ENCODE measurements at places on chromosomes 13 and 19.

DNA sequence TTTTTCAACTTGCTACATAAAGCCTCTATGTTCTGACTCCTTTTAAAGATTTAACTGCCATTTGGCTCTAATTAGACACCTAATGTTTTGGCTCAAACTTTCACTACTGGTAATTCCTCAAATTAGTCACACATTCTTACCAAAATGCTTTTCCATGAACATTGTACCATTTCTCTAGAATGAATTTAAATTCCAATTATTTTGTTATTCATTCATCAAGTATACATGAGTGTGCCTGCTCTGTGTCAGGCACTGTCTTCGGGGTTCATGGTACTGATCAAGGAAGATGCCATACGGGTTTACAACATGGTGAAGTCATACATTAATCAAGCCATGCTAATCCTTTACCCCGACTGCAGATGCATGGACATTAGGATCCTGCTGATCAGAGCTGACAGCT, 69.1 kb upstream of the POSTN start:
- DNase-seq = no peak

DNA sequence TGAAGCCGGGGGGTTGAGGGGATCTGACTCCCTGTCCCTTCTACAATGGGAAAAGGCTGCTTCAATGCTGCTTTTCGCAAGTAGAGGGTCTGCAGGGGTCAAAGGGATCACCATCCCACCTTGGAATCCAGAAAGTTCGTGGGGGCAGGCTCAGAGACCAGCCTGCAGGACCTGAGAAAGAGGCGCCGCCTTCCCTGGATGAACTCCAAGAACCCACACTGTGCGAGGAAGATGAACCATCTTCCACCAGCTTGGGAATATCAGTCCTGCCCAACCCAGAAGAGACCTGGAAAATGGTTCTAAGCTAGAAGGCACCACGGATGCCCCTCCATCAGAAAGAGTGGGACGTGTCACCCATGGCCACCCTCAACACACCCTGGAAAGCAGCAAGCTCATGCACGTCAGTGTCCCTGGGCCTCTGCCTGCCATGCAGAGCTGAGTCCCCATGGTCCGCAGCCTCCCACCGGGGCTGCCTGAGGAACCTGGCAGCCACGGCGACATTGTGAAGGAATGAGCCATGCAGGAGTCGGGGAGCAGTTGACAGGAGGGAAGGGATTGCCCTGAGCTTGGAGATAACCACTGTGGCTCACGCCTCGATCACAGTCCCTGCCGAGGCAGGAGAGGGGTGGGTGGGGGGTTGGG, 14.6 kb downstream of the RAB3D start:
- no peak for DNase-seq

- DNase-seq = no peak
These were observed 61.8 kb downstream of the MBNL2 start for GRCh38 chr13:97283888-97284287.

DNA sequence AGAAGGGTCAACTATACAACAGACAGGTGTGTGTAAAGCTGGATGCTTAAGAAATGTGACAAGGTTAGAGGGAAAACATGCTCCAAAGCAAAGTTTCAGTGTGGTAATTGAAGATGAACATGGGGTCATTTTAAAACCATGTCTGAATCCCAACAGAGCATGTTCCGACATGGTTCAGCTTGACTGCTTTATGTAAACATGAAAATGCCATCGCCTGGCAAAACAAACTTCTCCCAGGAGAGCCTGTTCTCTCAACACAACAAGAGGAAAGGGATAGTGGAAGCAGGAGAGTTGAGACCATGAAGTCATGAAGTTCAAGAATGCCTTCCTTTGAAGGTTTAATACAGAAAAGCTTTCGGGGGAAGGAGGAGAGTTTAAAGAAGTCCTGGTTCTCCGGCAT, 85.8 kb downstream of the EPSTI1 start:
- DNase-seq = no peak

DNA sequence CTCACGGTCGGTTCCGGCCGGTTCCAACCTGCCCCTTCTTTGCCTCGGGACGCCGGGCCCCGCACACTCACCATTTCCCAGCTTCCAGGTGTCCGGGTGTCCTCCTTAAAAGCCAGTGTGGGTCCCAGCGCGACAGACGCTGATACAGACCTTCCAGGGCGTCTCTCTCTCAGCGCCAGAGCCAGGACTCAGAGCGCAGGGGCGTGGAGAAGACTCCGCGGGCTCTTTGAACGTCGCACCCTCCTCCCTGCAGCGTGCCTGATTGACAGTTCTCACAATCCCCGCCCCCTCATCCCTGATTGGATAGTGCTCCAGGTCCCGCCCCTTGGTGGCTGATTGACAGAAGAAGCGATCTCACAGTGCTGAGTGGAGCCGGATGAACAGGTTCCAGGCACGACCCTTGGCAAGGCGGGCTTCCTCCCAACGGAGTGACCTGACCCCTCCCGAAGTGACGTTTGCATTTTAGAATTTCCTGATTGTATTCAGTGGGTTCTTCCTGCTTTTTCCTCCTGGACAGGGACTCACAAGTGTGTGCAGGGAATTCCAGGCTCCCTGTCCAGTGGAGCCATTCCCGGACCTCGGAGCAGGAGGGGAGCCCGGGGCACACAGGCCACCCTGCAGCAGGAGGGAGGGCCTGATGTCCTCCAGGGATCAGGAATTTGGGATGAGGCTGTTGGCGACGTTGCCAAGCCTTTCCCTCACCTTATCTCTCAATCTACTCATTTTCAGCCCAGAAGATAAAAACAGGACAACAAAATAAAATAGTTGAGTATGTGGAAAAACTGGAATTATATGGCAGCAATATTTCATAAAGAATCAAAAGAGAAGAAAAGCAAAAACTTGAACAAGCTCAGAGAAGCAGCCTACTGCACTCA, at the start of gene ZNF823:
TSS of gene ZNF823 (minus strand) at position 201 of the 875 bp plus-strand sequence. CDS start at position 74, 127 bp downstream.
- peak; percentile 98 for DNase-seq

DNA sequence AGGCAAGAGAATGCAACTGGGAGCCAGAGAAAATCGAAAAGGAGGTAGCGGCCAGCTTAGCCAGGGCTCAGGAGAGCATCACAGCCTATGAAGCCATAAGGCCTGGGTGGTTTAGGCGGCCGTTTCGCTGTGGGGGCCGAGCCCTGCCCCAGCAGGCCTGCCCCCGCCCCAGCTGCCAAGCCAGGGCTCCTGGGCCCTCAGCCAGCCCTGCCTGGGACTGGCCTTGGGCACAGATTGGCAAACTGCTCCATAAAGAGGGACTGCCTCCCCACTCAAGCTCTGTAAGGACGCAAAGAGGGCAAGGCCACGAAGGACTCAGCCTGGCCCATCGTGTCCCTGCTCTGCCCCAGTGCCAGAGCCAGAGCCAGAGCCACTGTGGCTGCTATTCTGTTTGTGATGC, 10.2 kb downstream of the ZNF653 start:
- no peak for DNase-seq

DNA sequence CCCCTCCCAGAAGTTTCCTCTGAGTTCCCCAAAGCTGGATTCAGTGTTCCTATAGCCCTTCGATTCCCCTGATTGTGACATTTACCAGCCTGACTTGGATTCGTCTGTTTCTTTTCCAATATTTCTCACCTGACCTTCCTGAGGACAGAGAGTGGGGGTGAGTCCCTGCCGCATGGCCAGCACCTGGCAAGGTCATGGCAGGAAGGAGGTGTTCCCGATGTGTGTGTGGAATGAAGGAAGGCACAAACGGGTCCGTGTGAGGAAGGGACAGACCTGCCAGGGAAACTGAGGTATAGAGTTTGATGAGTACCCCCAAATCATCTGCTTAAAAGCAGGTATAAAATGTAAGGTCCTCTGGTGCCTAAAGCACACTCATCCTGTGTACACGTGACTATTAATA, 3.3 kb downstream of the COL4A1 start:
- no peak for DNase-seq

- DNase-seq = no peak
These were observed 545 bp downstream of the NACC1 start for GRCh38 chr19:13118424-13119193.

GRCh38 chr19:53131727-53132126, 983 bp downstream of the ZNF415 start:
- no peak for DNase-seq

DNA sequence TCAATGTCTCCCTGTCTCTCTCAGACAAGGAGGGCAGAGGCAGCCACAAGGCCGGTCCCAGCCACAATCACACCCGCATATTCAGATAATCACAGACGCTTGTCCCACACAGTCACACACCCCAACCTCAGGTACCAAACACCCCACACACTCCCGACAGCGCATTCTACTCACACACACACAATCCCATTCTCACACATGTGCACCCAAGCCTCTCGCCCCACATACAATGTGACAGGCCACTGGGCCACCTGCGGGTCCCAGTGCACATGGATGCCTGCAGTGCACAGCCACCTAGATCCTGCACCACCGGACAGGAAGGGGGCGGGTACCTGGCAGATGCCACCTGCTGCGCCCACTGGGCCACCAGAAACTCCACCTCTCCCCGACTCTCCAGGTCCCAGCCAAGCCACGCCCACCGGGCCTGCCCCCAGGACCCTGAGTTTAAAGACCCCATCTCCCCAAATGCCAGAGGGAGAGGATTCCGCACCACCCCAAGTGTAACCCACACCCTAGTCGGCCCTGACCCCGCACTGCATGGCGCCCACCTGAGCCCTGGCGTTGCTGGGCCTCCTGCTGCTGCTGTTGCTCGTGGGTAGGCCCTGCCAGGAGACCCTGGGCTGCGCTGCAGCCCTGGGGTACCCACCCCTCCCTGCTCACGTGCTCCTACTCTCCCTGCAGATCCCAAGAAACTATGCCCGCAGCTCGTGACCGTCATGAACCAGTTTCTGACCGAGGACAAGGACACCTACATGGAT, 10.6 kb downstream of the SCGB2B2 start:
- DNase-seq = no peak

DNA sequence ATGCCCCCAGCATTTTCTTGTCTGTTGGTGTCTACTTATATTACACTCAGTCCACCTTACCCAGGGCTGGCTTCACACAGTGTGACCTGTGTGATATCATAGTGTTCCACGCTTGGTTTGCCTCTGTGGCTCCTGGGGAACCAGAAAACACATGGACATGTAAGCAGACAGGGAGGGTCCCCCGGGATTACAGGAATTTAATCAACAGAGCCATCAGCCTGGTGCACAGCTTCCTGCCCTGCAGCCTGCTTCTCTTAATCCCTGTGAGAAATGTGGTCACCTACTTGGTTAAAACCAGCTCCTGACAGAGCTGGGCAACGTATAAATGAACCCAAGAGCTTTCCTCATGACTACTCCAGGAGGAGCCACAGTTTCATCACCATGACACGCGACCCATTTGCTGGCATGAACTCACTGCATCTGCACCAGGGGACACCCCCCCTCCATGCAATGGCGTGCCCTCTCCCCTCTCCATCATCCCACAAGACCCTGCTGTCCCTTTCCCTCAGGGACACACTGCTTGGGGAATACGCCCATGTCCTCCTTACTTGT, 152.1 kb downstream of the UQCRFS1 start:
- DNase-seq = no peak

DNA sequence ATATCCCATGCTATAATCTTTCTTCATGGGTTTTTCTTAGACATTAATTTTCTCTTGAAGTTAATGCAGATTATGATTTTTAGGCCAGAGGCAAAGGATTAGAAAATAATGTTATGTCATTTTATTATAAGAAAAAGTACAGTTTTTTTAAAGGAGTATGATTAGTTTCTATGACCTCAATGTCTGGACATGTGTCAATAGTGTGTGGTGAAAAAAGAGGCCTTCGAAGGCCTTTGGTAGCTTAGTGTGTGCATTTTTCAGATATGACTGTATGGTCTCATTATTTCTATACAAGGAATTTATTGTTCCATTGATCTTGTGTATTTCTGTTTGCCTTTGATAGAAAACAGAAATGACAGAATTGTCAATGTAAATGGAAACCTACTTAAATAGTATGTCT, 195.6 kb downstream of the GPC5 start:
- DNase-seq = no peak

- no peak for DNase-seq
These were observed 1.5 kb upstream of the TUBB4A start for GRCh38 chr19:6503407-6504201.

GRCh38 chr13:111584101-111584672, 263.7 kb downstream of the TEX29 start:
- no peak for DNase-seq

GRCh38 chr19:2213799-2214198, 22.3 kb downstream of the PLEKHJ1 start:
- DNase-seq = no peak

DNA sequence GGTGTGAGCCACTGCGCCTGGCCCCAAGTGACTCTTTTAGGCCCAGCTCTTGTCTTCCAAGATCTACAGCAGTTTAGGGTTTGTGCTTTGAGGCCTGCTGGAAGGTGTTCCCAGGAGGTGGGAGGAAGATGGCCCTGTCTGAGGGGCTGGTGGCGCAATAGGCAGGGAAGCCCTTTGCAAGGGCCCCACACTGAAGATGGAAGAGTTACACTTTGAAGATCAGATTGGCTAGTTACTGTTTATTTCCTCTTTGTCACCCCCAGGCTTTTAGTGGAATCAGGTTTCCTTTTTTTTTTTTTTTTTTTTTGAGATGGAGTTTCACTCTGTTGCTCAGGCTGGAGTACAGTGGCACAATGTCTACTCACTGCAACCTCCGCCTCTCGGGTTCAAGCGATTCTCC, 1.9 kb upstream of the RABAC1 start:
- no peak for DNase-seq

DNA sequence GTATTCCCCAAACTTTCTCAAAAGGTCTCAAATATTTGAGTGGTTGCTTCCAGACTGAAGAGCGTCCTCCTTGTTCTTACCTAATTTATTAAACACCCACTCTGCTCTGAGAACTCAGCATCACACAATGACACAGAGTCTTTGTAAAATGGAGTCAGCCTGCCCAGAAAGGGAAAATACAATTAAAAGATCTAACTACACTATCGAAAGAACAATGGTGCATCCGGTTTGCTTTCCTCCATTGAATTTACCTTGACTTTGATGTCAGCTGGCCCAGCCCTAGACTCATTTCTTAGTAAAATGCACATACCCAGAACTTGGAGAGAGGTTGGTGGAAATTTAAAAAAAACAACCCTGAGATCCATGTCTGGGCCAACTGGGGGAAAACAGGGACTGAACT, 120.7 kb upstream of the SERP2 start:
- DNase-seq = no peak

- no peak for DNase-seq
These were observed 128.0 kb downstream of the TRPC4 start for GRCh38 chr13:37741536-37741935.

DNA sequence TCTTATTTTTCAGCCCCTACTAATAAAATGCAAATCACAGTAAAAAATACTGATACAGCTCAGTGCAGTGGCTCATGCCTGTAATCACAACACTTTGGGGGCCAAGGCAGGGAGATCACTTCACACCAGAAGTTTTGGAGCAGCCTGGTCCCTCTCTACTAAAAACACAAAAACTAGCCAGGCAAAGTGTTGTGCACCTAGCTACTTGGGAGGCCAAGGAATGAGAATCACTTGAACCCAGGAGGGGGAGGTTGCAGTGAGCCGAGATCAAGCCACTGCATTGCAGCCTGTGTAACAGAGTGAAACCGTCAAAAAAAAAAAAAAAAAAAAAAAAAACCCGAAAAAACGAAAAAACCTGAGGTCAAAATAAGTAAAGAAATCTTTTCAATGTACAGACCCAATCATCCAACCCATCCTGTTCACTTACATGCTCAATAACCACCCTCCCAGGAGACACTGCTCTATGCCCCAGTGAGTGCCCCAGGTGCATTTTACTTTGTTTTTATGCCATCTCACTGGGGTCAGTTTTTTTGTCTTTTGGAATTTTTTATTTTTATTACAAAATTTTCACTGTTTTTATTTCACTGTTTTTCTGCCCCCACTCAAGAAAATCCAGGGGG, 107.0 kb downstream of the ZNF486 start:
- DNase-seq = no peak

- DNase-seq = no peak
These were observed 329.8 kb upstream of the MIR17HG start for GRCh38 chr13:91017669-91018053.
